T-helper 22 cell (primary cell): ENCODE measurements at places on chromosomes 11 and 22.

GRCh38 chr11:128342511-128343134 lies 244.7 kb downstream of the ETS1 start:
- DNase-seq: peak; percentile 77

DNA sequence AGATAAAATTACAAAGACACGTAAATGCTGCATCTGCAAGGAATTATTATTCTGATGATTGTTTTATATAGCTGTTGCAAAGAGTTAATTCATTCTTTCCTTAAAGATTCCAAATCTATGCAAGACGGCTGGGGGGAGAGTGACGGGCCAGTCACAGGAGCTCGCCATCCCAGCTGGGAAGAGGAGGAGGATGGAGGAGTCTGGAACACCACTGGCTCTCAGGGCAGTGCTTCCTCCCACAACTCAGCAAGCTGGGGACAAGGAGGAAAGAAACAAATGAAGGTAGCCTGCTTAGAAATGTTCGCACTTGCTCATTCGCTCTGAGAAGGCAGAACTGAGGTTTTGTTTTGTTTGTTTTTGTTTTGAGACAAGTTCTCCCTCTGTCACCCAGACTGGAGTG lies 73.0 kb upstream of the ADSL start:
- DNase-seq: no peak

DNA sequence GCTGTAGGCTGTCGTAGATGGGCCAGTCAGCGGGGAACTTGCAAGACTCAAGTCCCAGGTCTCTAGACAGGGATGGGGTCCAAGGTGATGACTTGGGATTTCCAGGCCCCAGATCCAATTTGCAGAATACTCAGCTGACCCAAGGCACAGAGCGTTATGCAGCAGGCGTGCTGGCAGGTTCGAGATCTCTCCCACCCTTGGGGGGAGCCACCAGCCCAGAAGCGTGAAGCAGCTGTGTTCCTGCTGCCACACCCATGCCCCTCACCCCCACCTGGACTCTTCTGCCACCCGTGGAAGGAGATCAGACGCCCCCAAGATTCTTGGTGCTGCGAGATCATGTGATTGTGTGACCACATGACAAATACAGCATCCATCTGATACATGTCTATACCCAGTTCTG lies 142.6 kb downstream of the BRD1 start:
- no peak for DNase-seq

DNA sequence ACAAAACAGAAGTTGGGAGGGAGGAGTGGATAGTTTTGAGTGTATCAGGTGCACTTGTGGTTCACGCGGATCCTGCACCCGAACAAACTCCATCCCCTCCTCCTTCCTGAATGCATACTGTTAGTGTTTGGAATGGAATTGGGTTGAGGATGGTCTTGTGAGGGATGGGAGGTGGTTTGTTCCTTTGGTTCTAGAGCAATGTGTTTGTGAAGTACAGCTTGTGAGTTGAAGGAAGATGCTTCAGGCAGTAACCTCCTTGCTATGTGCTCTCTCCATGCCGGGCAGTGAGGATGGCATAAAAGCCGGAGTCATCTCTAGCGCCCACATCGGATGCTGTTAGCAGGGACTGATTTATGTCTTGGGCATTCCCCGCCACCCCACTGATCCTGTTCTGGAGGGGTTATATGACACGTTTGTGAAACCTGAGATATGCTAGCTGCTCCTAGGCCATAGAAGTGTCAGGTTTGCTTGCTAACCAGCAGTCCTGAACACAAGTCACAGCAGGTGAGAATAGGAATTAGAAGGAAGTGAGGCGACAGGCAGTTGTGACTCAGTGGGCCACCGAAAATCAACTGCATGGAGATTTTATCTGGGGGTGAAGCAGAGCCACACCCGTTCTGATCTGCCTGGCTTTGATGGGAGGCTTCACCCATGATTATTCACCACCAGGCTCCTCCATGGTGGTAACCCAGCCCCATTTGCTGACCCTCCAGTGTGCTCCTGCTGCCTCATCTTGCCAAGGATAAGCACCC lies 2.2 kb downstream of the BCR start:
- DNase-seq: peak; percentile 32

GRCh38 chr11:34052608-34053160 lies 1.2 kb downstream of the CAPRIN1 start:
- DNase-seq: no peak

DNA sequence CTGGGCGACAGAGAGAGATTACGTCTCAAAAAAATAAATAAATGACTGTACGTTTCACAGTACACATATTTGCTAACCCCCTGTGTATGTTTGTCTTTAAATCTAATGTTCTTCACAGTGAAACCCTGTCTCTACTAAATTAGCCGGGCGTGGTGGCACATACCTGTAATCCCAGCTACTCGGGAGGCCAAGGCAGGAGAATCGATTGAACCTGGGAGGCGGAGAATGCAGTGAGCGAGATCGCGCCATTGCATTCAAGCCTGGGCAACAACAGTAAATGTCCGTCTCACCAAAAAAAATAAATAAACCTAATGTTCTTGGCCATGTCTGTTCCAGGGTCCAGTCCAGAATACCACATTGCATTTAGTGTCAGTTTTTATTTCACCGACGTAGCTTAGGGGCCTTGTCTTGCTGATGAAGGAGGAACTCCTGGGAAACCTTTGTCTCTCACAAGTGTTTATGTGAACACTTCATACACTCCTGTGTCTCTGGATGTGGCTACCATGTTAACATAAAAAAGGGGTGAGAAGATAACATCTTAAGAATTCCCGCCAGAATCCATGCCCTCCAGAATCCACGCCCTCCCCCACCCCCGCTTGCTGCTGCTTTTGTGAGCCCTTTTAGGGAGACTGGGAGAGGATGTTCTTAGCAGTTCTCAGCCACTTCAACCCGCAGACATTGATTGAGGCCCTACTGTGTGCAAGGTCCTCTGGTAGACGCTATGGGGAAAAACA lies 5.0 kb upstream of the SERHL2 start:
- no peak for DNase-seq

DNA sequence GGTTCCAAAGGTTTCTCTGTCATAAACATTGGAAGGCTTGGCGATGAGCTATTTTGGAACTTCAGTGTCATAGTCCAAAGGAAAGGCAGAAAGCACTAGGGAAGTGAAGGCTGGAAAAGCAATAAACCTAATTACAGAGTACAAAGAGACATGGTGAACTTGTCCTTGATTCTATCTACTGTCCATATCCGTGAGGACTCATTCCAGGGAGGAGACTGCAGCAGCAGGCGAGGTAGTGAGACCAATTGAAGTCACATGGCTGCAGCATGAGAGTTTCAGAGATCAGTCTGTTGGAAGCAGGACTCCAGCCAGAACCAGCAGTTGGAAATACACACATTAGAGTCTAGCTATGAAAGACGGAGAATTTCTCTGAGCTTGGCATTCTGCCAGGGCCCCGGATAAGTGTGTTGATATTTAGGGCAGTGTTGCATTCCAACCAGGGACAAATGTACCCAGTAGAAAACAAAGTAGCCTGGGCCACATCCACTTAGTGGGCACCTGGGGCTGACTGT lies 54.1 kb upstream of the ARHGAP42 start:
- no peak for DNase-seq

- DNase-seq: no peak
Measured at GRCh38 chr11:104365676-104366075, 201.7 kb upstream of the PDGFD start.

DNA sequence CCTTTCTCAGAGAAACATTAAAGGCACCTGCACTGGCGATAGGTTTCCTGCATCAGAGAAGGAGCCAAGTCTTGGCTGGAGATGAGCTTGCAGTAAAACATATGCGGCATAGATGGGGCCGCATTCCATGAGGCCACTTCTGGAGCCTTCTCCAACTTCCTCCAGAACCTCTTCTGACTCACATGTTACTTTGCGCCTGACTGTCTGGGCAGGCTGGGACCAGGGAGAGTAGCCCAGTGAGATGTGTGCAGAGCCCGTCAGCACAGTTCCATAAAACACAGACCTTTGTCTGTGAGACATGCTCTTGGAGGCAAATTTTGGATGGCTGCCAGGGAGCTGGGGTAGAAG lies 55.4 kb upstream of the BID start:
- no peak for DNase-seq

DNA sequence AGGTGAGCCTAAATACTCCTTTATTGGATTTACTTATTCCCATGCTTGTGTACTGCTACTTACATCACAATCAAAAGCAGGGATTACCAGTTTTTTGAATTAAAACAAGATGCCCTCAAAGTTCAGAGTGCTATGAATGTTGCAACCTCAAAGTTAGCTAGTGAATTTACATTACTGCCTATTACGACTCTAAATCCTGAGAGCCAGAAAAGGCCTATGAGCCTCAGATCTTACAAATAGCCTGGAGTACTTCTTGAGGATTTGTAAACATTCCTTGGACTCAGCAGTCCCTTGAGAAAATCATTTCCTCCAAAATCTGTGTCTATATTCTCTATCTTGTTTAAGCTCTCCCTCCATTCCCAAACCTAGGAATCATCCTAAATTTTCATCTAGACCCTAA lies 25.5 kb downstream of the CHORDC1 start:
- DNase-seq: no peak

DNA sequence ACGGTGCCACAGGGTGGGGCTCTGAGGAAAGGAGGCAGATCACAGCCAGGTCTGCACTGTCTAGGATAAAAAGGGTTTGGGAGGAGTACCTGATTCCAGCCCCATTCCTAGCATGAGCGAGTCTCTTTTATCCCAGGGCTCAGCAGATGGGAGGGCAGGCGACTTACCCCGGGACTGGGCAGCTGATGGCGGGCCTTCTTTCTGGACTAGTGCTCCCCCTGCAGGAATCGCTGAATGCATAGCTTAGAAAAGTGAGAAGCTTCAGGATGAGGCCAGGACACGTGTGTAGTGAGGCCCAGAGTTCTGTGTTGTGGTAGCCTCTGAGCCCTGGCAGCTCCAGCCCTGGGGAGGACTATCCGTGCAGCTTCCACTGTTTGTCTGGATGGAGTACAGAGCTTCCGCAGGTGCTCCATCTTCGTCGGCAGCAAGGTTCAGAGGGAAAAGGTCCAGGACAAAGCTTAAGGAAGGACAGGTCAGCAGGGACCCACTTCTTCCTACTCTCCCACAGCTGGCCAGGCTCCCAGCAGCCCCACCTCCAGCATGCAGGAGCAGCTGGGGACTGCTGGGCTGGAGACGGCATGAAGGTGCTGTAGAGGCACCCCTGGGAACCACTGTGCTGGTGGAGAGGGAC lies 30.4 kb downstream of the COMMD9 start:
- no peak for DNase-seq

DNA sequence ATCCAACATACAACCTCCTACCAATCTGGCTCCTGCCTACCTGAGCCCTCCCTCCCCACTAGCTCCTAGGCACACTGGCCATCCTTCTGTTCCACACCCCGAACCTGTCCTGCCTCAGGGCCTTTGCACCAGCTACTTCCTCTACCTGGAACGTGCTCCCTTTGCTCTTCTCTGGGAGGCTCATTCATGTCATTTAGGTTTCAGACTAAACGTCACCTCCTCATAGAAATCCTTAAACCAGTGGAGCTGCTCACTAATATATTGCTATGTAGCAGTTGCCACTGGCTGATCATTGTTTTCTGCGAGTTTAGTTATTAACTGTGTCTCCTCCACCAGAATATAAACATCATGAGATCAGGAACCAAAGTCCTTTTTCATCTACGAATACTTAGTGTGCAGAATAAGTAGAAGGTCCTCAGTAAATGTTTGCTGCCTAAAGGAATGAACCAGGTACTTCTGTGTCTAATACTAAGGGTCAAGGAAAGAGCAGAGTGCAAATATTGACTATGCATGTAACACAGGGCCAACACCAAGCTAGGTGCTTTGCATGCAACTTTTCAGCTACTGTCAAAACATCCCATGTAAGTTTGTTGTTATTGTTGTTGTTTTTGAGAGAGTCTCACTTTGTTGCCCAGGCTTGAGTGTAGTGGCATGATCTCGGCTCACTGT lies 277.6 kb upstream of the SYN3 start:
- DNase-seq: no peak

- no peak for DNase-seq
Measured at GRCh38 chr11:11505190-11505589, 116.6 kb downstream of the GALNT18 start.

- no peak for DNase-seq
Measured at GRCh38 chr22:46162285-46162684, 12.0 kb downstream of the PPARA start.

GRCh38 chr11:98800696-98801095 lies 220.1 kb upstream of the CNTN5 start:
- DNase-seq: no peak

GRCh38 chr22:41248758-41249157 lies 8.0 kb upstream of the CHADL start:
- DNase-seq: no peak

- DNase-seq: no peak
Measured at GRCh38 chr11:5129457-5129877, 8.7 kb downstream of the OR52A5 start.

DNA sequence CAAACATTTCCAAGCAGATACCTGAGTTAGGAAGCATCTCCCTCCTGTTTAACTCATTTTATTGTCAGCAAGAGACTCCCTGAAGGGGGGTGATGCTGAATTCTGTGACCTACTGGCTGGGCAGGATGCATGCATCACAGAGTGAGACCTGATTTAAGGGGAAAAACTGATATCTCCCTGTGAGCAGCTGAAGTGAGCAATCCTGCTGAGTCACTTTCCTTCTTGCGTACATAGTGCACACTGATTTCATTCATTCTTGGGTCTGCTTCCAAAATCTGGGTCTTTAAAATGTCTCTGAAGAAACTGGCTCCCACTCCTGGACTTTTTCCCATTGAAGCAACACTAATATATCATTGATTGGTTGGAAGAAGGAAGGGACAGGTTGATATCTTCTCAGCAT lies 23.3 kb downstream of the P4HA3 start:
- DNase-seq: no peak

DNA sequence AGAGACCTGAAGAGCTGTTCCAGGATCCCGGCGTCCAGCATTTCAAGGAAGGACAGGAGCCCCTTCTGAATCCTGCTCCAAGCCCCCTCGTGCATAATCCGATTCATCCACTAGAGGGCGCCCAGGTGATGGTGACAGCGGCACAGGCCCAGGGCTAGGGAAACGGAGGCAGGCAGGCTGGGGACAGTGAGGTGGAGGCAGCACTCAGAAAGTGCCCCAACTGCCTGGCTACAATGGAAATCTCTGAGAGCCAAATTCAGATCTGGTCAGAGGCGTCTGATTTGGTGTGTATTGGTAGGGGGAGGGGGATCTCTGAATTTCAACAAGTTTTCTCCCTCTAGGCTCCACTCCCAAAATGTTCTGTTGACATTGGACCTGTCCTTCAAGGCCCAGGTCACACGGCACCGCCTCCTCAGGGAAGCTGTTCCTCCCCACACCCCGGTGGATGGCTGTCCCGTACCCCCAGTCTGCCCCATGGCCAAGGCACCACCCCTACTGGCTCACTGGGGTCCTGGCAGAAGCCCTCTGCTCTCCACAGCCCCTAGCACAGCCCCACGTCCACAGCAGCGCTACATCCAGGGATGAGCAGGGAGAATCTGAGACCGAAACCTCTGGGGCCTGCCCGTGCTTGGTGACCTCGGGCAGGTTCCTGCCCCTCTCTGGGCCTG lies 142.9 kb downstream of the CRYBB2 start:
- DNase-seq: peak; percentile 9

DNA sequence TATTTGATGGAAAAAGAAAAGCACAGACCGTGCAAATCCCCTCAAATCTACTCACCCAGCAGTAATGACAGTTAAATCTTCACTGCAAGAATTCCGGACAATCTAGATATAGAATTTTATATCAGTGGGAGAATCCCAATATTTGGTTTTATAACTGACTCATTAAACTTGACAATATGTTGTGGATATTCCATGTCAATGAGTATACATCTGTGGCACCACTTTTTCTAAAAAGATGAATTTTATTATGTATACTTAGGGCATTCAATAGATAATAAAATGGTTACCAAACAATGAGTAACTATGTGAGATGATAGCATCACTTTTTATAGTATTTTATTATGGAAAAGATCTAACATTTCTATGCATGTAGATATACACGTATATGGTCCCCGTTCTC lies 79.9 kb downstream of the OSBP2 start:
- DNase-seq: no peak
